Fibroblast of pulmonary artery (primary cell): ENCODE measurements at places on chromosomes 3 and 15.

GRCh38 chr15:71052356-71052755, 62.9 kb upstream of the THSD4 start:
- DNase-seq = peak; percentile 81

DNA sequence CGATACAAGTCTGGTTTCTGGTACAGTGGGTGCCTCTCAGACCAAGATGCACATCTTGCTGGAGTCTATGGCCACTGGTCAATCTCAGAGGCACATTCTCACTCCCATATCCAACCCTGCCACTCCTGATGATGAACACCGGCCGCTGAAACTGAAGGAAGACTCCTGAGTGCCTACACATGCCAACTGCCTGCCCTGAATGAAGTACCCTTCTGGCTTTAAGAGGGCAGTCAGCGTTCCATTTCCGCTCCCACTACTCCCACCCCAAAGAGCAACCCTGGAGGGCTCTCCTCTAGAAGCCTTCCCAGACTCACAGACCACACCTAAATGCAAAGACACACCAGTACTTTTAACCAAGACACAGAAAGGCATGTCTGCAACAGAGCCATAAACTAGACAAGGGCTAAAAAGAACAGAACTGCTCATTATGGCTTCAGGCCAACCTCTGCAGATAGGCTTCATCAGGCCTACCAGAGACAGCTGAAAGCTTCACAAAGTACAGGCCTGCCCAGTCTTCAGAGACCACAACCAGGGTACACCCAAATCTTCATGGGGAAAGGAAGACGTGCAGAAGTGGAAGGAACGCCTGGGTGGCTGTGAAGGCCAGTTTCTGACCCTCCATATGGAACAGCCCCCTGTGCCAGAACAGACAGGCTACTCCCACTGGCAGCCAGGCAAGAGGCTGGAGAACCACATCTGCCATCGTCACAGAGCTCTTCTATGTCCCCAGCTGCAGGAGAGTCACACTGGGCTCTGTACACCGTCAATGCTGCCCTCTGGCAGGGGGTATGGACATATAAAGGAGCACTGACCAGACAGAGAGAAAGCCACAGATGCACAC, 14.3 kb downstream of the ANP32A start:
- peak; percentile 18 for DNase-seq

GRCh38 chr3:12702501-12702900, 38.6 kb upstream of the RAF1 start:
- DNase-seq = no peak

DNA sequence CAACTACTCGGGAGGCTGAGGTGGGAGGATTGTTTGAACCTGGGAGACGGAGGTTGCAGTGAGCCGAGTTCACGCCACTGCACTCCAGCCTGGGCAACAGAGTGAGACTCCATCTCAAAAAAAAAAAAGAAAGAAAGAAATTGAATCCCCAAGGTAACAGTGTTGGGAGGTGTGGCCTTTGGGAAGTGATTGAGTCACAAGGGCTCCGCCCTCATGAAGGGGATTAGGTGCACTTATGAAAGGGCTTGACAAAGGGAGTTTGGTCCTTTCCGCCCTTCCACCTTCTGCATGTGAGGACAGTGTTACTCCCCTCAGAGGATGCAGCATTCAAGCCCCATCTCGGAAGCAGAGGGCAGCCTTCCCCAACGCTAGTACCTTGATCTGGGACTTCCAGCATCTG, 21.3 kb downstream of the POC1A start:
- DNase-seq = no peak

DNA sequence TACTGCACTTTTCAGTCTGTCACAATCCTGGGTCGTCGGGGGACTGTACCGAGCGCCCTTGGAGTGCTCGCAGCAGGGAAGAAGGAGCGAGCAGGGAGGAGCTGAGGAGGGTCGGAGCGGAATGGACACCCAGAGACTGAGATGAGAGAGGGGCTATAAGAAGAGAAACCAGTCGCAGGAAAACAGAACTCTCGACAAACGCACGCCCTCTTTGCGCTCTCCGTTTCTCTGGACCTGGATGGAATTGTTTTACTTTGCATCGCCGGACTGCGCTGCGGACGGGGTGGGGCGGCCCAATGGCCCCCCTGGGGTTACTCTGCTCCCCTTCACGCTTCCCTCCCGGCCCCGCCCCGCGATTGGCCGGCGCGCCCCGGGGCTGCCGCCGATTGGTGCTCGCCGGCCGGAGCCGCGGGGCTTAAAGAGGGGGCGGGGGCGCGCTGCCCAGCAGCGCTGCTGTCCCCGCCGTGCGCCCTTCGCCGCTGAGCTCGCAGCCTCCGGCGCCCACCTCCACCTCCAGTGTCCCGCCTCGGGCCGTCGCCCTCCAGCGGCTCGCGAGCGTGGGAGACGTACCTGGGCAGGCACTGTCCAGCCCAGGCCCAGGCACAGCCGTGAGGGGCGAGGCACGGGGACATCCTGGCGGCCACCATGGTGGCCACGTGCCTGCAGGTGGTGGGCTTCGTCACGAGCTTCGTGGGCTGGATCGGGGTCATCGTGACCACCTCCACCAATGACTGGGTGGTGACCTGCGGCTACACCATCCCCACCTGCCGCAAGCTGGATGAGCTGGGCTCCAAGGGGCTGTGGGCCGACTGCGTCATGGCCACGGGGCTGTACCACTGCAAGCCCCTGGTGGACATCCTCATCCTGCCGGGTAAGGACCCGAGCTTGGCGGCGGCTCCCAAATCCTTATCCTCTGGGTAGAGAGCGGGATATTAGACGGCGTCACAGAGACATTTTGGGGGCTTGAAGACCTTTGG, at the start of gene CLDN11:
CLDN11 (plus strand) TSS at position 447 of the 977 bp plus-strand sequence; CDS start at position 646, 199 bp downstream.
- no peak for DNase-seq

GRCh38 chr3:160370987-160371857, 27.8 kb downstream of the IFT80 start:
- no peak for DNase-seq

DNA sequence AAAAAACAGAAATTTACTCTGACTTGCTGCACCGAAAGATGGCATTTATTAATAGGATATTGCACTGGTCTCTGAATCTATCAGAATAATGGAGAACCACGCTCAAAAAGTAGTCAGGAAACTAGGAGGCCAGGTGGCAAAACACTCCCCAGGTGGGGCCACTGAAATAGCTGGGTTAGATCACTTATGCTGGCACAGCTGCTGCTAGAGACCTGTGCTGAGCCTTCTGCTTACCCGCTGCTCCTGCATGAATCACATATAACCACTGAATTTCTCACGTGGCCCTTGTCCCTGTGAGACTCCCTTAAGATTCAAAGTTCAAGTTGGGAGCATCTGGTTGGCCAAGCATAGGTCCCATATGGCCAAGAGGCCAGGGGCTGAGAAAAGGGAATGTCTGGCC, 66.0 kb upstream of the OXTR start:
- no peak for DNase-seq

GRCh38 chr3:117442566-117442965, 733.0 kb downstream of the TUSC7 start:
- no peak for DNase-seq

DNA sequence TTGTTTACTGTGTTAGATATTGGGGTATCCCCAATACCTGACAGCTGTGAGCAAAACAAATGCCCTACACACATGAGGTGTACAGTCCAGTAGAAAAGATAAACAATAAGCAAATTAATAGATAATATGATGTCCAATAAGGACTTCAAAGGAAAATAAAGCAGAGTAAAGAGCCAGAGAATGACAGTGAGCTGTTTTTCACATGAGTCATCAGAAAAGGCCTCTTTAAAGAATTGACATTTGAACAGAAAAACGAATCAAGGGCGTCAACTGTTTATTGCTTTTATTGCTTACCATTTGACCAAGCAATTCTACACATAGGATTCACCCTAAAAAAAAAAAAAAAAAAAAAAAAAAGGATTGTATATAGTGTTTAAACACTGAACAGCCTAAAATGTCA, 96.6 kb upstream of the FLNB start:
- DNase-seq = no peak

GRCh38 chr3:43001556-43002121, 22.5 kb downstream of the GASK1A start:
- DNase-seq = no peak

- DNase-seq = peak; percentile 40
Measured at GRCh38 chr3:20324664-20325478, 138.9 kb upstream of the SGO1 start.
